ENCODE measurements at places on chromosomes 2 and 18.
A peak's percentile ranks its signal among the peaks of the same experiment; 100 is the strongest.

DNA sequence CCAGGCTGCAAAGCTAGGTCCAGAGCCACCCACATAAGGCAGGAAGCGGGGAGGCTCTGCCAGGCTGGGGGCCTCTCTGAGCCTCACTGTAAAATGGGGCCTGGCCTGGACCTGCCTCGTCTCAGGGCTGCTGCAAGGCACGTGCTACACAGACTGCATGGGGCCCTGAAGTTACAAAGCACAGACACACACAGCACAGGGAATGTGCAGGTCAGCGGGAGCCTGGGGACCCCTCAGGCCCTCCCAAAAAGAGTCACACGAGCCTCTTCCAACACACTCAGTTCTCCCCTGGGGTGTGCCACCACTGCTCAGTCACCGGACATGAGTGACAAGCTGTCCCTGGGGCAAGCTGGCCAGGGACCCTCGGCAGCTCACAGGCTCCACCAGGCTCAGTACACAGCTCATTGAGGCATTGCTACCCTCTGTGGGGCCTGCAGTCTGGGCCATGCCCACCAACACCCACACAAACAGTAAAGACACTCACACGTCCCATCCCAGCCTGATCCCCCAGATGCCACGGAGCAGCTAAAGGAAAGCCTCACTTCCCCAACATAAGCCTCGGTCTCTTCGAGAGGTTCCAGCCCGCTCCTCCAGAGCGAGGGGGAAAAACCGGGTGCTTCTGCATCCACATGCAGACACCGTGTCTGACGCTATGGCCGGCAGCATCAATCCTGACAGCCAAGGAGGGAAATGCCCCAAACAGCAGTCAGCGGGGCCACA is 33.7 kb downstream of the BOK start:
- DNase-seq = no peak

DNA sequence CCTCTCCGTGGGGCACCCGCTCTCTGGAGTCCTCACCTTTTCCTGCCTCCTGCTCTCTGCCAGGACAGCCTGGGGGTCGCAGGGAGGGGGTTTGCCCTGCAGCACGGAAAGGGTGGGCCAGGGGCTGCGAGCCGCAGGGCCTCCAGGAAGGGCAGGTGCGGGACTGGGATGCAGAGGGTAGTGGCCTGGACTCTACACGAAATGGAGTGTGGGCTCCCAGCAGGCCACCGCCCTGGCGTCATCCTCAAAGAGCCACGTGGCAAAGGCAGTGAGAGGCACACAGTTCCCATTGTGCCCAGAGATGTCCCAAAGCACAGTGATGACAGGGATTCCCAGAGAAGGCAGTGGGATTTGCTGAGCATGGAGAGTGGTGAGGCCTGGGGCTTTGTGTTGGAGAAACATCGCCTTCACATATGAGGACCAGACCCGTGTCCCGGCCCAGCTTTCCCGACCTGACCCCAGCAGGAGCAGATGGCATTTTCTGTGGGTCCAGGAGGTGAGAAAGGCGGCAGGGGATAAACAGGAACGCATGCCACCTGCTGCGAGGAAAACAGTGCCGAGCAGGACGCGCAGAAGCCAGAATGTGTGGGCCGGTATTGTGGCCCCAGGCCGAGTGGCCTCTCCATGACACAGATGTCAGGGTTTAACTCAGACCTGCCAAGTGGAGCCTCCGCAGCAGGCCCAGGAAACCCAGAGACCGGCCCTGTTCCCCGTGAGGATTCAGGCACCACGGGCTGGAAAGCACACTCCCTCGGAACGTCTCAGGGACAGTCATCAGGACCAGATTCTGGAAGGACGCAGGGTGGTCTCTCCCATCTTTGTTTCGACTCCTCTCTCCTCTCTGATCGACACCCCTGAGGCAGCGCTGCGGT is 855.5 kb upstream of the SALL3 start:
- DNase-seq = no peak

DNA sequence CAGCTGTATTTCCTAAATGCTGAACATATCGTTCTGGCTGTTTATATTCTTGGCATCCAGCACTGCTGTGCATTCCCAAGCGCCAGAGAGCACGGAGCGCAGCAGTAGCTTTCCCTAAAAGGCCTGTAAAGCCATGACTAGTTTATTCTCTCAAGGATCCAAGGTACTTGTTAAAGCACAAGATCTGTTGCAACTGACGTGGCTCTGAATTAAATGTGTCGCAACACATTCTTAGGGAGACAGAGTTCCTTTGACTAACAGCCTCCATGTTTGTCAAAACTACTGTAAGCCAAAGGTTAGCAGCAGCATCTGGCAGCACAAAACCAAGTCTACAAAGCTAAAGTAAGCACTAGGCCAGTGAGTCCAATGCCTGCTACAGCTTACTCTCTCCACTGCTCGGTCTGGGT is 188.6 kb upstream of the FN1 start:
- DNase-seq = no peak

GRCh38 chr2:80687524-80687923 is 383.0 kb upstream of the LRRTM1 start:
- no peak for DNase-seq

GRCh38 chr2:238478216-238478615 is 51.5 kb downstream of the ASB1 start:
- no peak for DNase-seq

DNA sequence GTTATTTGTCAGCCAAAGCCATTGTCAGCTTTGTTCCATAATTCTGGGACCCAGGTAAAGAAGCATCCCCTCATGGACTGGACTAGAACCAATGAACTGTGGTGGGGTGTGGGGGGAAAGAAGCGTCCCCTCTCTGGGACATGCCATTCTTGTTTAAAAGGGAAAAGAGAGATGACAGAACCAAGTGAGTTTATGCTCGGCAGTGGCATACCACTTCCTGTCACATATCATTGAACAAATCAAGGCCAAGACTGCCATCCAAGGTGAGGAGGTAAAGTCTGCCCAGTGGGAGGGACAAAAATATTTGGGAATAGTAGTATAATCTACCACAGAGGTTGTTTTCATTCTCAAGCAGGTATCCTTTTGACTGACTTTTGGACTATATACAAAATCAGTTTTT is 4.7 kb upstream of the GLS start:
- DNase-seq = no peak

- no peak for DNase-seq
These were observed 15.9 kb downstream of the RAPGEF4 start for GRCh38 chr2:172751564-172751963.

- DNase-seq = no peak
These were observed 40.9 kb upstream of the TRIB2 start for GRCh38 chr2:12675801-12676200.

- DNase-seq = no peak
These were observed 788.5 kb upstream of the LRRTM1 start for GRCh38 chr2:81093031-81093430.

- no peak for DNase-seq
These were observed 536.9 kb downstream of the TMX3 start for GRCh38 chr18:68177807-68178702.

DNA sequence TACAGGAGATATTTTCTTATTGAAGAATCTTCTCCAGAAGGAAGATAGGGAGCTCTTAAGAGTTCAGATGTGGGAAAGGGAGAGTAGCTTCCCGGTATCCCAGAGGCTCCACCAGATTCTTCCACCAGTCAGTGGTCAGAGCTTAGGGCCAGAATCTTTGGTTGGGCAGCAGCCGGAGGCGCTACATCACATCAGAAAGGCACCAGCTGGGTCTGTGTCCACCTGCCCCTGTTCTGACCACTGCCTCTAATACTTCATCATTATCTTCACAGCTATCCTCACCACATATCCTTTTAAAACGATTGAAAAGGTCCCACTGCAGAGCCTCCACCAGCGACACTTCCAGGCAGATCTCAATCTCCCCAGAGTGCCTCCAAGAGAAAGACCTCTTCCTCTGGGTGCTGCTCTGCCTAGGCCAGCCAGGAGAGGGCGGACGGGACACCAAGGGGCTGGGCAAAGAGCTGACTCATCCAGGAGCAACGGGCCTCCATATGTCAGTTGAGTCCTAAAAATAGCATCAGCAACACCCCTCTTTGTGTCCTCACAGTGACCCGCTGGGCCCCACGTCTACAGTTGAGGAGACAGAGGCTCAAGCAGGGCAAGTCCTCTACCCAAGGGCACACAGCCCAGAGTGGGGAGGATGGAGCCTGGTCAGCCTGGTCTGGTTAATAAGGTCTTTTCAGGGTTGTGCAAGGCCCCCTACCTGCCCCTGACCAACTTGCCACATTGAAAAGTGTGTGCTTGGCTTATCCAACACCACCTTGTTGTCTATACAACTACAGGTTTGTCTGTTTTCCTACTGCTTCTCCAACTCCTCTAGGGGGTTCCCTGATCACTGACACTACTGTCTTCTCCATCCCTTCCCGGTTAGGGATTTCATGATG is 81.2 kb downstream of the ADD2 start:
- DNase-seq = no peak

DNA sequence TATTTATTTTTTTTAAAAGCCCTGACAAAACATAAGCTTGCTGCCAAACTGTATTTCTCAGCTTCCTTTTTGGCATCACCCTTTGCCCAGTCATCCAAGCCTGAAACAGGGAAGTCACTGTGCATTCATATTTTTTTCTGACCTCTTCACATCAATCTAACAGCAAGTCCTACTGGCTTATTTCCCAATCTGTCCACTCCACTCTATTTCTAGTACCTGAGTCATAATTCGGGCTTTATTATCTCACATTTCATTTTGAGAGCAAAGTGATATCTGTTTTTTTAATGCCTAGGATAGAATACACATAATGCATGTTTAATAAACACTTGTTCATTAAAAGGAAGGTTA is 5.1 kb downstream of the HNMT start:
- DNase-seq = no peak

DNA sequence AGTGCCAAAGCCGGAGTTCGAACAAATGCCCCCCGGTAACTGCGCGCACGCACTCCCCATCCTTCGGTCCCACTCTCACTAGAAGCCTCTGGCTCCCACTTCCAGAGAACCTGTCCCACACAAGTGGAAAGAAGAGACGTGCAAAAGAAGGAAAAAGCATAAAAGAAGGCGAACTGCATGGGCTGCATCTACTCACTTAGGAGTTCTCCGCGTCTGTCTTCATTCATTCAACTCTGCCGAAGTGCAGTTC is 312 bp downstream of the NR4A2 start:
- DNase-seq = no peak

- DNase-seq = no peak
These were observed 430.2 kb downstream of the EIPR1 start for GRCh38 chr2:2947406-2947805.

DNA sequence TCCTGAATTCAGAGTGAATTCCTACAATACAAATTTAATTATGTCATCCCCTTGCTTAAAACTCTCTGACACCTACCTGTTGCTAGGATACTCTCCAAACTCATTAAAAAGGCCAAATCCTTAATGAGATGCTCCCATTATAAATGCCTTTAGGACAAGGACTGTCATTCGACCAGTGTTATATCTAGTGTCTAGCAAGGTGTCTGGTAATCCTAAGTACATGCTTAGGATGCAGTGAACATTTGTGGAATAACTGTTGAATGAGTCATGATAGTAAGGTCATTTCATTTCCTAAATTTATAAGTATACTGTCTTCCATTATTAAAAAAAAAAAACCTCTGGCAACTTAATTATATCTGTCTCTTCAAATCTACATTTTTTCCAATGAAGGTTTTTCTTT is 588.9 kb upstream of the NRXN1 start:
- no peak for DNase-seq

- DNase-seq = no peak
These were observed 67.0 kb downstream of the SFXN5 start for GRCh38 chr2:73004466-73004865.

- no peak for DNase-seq
These were observed 141.3 kb downstream of the NCK2 start for GRCh38 chr2:105886029-105886454.

- DNase-seq = no peak
These were observed 8.1 kb downstream of the SCRN3 start for GRCh38 chr2:174403628-174404027.

DNA sequence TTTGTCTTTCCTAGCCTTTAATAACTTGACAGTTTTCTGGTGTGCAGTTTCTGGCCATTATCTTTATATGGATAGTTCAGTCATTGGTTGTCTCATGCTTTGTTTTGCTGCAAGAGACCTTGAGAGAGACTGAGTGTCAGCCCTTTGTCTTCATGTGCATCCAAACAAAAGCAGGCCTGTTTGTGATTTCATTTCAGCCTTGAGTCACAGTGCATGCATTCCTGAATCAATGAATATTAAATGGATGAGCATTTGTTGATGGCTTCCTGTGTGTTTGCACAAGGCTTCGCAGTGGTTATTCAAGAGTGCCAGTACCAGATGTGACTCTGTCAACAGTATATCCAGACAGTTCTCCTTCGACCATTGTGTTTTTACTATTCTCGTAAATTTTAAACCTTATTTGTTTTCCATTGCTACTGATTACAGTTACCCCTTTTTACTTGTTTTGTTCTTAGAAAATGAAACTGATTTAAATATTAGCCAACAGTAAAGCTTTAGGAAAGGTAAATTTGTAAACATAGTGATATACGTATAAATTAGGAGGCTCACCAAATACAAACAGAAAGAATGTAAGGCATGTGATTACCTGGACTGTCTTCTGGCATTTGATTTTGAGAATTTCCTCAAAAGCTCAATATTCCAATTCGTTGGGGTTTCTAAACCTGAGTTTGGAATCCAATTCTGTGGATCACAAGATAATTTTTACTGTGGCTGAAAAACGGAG is 319.8 kb downstream of the CTNNA2 start:
- DNase-seq = no peak

- peak; percentile 52 for DNase-seq
These were observed at the start of gene APCDD1 for GRCh38 chr18:10453806-10454680. TSS of gene APCDD1 (plus strand) at chr18:10454635. CDS start at chr18:10454982, 347 bp downstream.

DNA sequence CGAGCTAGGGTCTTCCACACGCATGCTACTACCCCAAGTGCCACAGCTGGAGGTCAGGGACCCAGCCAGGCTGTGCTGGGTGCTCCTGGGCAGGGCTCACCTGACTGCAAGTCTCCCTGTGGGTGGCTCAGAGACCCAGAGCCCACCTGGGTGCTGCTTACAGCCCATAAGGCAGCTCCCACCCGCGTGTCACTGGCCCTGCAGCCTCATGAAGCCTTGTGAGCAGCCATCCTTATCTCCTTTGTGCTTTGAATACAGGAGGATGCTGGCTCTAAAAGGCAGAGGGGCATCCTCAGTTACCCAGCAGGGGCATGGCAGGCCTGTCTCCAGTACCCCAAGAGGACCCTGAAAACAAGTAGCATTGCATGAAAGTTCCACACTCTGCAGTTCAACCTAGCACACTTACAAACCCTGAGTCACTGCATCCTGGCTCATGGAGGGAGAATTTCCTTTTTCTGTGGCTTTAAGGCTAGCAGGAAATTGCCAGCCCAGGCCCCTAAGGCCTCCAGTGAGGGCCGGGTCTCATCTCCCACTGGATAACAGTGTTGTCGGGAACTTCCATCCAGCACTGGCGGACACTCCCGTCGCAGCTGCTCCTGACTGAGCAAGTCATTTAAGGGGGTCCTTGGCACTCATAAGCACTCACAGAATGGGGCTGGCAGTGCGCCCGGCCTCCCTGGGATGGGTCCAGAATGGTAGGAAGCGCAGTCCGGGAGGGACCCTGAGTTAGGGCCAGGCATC is 137.1 kb downstream of the RPIA start:
- no peak for DNase-seq

DNA sequence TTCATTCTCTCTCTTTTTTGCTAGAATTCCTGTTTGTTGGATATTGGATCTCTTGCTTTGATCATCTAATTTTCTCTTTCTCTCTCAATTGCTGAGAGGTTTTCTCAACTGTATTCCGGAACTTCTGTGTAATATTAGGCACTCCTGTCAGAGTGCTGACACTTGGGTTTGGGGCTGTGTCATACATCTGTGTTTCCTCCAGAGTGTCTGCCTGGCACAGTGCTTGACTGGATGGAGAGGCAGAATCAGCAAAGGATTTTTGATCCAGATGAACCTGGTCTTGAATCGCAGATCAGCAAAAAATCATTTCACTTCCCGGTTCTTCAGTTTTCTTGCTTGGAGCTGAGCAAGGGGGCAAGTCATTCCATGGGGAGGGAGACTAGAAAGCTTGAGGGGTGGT is 87.7 kb upstream of the CXCR4 start:
- no peak for DNase-seq
